ENCODE measurements at places on chromosomes 2 and 18.

DNA sequence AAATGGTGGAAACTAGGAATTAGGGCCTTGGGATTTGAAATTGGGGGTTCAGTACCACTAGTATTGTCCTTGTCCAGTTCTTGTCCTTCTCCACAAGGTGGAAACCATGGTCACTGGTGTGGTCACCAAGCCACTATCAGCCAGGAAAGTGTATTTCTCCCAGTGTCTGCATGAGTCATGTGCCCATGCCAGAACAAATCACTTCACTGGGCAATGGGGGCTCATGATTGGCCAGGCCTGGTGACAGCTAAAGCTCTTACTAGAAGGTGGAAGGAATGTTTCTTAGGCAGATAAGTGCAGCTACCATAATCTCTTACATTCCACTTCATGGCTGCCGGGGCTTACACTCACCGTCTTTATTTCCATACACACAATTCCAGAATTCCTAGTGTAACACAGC lies 124.8 kb upstream of the TACR1 start:
- DNase-seq = no peak

DNA sequence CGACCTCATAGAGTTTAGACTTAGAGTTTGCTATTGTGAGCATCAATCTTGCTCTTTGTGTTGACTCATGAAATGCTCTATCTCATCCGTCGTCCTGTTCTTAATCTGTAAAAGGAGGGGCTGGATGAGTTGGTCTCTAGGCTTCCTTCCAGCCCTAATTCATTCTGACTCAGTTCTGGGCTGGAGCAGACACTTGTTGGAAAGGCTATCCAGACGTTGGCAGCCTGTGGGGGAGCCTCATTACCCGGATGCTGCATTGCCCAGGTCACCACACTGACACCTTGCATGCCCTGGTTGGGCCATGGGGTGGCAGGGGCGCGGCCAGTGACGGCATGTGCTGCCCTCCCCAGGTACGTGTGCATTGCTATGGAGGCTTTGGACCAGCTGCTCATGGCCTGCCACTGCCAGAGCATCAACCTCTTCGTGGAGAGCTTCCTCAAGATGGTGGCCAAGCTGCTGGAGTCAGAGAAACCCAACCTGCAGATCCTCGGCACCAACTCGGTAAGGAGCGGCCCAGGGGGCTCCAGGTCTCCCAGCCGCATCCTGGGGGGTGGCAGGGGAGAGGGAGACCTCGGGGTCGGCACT lies 61.5 kb downstream of the EFR3B start:
- no peak for DNase-seq

DNA sequence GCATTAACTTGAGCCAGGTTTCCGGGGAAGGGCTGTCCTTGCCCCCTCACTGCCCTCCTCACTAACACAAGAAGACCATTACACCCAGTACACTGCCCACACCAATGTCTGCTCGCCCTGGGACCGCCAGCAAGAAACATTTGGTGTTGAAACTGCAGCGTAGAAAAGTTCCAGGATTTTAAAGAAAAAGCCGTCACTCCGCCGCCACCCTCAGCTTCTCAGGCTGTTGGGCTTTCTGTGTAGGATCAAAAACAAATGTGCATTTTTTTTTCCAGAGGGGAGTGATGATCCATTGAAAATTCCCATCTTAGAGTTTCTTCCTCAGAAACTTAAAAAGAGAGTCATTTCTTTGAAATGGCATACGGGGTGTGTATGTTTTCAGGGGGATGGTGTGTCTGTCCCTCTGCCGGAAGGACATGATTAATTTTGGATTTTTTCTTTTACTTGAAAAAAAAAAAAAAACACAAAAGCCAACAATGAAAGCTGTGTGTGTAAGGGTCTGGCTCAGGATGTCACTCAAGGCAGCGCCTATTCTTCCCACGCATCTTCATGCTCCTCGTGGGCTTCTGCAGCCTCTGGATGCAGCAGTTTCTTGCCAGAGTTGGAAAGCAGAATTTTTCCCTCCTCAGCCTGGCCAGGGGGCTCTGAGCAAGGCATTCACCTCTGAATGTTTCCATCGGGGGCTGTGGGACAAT lies 184.9 kb downstream of the GLI2 start:
- no peak for DNase-seq

DNA sequence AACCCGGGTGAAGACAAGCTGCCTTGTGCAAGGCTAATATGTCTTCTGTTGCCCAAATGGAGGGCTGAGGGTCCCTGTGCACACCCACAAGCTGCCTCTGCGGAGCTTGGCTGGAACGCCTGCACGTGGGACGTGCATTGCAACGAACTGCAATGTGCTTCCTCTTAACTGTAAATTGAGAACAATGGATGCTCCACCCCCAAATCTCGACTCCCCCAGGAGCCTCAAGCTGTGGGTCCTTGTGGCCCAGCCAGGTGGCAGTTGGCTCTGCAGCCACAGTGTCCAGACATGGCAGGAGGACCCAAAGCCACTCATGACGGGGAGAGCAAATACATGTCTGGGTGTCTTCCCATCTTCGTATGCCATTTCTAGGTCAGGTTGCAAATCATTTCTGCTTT lies 90.1 kb downstream of the TWIST2 start:
- DNase-seq = no peak

GRCh38 chr2:37886745-37887144 lies 38.3 kb upstream of the RMDN2 start:
- DNase-seq = no peak

DNA sequence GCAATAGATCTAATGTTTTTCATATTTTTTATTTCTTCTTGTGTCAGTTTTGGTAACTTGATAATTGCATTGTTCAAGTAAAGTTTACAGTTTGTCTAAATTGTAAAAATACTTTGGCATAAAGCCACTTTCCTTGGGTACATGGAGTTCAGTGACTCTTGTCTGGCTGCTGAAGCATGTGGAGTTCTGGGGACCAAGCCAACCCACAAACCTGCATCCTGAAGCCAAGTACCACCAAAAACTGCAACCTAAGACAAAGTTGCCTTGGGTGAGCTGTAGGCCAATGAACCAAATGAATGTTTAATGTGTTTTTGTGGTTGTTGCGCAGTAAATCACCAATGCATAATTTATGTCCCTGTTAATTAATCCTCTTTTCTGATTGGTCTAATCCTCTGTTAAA lies 872.6 kb downstream of the BCL11A start:
- no peak for DNase-seq

GRCh38 chr2:8543383-8544170 lies 138.3 kb upstream of the ID2 start:
- peak; percentile 57 for DNase-seq

DNA sequence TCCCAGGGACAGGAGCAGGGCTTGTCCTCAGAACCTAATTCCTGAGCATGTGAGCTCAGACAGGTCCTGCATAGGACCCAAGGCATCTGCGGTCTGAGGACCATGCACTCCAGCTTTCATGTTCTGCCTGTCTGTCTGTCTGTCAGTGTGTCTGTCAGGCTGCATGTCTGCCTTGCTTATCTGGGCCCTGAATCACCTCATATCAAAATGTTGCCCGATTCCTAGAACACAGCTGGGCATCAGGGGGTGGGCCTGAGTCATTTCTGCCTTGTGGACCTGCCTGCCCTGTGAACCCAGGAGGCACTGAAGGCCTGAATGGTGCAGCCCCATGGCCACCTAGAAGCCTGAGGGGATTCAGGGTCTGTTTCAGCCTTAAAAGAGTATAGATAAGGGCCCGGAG lies 22.1 kb downstream of the INHBB start:
- no peak for DNase-seq

DNA sequence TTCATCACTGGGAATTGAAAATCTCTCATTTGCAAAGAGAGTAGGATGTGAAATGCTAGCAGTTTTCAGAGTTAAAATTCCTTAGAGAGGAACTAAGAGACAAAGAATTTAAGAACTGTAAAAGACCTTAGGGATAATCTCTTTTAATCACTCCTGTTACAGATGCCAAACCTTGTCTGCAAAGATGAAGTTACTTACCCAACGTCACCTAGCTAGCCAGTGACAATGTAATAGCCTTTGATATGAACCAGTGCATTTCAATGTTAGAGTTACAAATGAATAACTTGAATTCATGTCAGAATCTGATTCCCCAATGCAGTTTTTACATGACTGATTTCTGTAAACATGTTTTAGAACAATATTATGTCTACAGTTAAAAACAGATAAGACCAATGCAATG lies 190.1 kb downstream of the LRP1B start:
- no peak for DNase-seq

DNA sequence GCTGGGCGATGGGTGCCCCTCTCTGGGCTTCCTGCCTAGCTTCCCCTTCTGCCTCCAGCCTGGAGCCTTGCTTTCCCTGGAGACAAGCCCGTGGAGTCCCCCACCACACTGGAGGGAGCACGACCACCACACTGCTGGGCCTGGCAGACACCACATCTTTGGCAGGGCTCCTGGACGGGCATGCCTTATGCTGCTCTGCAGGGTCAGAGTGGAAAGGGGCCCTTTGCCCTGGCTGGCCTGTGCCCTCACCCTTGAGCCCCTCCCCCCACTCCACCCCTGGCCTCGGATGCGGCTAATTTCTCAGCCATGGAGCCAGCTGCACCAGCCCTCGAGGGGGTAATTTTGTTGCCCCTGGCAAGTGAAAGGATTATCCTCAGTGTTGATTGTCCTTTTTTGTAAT lies 194.5 kb downstream of the LOXHD1 start:
- no peak for DNase-seq

DNA sequence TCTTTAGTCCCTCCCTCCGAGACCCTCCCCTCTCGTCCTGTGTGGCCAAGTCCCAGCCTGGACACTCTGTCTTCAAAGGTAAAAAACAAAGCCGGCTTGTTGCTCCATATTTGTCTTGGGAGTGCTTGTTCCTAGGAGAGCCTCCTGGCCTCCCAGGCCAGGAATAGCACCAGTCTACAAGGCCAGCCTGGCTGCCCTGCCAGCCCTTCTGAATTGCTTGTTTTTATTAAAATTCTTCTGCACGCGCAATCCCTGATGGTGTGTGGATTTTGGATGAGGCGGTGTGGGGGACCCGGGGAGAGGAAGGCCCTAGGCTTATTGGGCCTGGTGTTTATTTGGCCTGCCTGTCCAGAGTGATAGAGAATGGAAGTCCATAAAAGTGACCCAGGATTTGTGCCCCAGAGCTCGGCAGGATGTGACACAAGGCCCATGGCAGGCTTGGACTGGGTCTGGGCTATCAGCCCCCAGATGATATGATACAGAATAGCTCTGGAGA lies 297.3 kb downstream of the CYP26B1 start:
- no peak for DNase-seq

GRCh38 chr2:178825183-178825582 lies 18.0 kb upstream of the TTN start:
- DNase-seq = no peak

DNA sequence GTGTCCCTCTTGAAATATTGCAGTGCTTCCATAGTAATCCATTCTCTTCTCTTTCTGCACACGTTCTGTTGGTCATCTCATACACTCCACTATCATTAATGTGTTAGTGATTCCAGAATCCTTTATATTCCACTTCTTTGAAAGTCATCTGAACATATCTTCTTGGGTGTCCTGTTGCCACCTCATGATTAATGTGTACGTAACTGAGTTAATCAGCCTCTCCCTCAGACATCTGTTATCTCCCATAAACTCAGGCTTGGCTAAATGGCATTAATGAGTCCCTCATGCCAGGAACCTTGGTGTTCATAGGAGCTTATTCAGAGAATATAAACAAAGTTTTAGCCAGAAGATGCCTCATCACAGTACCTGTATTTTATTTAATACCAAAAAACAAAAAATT lies 126.4 kb downstream of the NCOA1 start:
- no peak for DNase-seq

DNA sequence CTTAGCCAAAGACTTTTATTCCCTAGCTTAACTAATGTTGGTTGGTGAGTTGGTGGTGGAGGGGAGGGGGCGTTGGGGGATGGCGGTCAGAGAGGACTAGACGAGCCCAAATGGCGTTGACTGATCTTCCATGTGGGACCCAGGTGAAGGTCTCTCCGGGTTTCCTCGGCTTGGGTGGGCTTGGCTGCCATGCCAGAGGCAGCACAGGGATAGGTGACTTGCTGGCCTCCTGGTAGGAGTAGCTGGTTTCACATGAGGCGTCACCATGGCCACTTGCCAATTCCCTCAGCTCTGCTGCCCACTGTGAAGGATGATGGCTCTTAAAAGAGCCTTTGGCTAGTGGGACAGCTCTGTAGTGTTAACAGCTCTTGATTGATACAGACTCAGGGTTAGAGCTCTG lies 1337.0 kb upstream of the FAM98A start:
- no peak for DNase-seq

- DNase-seq = no peak
Observed at GRCh38 chr18:26407736-26408601, 140.4 kb downstream of the KCTD1 start.

GRCh38 chr2:141055531-141055930 lies 1075.3 kb downstream of the LRP1B start:
- no peak for DNase-seq

GRCh38 chr2:2727876-2728511 lies 396.9 kb upstream of the MYT1L start:
- no peak for DNase-seq

DNA sequence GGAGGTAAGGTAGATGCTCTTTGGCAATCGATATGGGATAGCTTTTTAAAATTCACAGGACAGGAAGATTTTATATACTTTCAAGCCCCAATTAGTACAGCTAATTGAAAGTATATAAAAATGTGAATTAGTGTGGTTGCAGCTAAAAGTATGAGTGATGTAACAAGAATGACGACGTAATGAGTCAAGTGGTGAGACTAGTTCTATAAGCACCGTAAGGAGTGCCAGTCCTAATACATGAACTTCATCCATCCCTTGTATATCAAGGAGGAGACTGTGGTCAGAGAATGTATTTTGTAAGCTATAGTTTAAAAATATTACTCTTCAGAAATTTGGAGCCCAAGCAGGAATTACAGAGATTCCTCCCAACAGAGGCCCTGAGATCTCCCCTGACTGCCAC lies 25.8 kb downstream of the DNAJC27 start:
- no peak for DNase-seq

DNA sequence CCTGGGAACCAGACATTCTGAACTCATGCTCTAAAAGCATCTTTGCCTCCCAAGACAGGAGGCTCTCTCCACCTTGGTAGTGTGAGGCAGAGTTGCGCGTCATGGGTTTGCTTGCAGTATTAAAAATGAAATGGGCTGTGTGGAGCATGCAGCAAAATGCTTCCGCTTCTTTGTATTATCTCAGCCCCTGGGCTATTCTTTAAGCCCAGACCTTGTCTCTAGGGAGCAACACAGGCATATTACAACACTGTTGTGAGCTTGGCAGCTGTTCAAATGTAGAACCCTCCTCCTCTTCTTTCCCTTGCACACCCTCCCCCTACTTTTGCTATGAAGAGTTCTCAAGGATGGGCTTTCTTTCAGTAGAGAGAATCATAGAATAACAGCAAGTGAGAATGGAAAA lies 185.1 kb upstream of the LHCGR start:
- DNase-seq = no peak
